ENCODE measurements at places on chromosomes 4 and X.

GRCh38 chrX:38108364-38108763 lies 102.0 kb downstream of the SYTL5 start:
- DNase-seq: no peak

GRCh38 chr4:54281054-54281766 lies 52.1 kb downstream of the PDGFRA start:
- peak; percentile 93 for DNase-seq

DNA sequence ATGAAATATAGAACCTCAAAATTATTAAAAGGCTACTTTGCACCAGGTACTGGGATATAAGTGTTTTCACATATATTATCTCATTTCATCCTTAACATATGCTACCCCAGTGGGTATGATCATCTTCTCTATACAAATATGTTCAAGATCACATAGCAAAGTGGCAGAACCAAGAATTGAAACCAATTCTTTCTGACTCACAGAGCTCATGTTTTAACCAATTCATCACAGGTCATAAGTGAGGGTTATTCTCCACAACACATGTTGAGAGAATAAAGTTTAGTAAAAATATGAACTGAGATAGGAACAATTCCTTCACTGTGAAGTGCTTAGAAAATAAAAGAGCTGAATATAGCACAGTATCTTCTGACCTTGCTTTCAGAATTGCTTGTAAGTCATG lies 442.9 kb upstream of the RASGEF1B start:
- no peak for DNase-seq

GRCh38 chr4:150238591-150238990 lies 160.3 kb downstream of the DCLK2 start:
- DNase-seq: no peak

DNA sequence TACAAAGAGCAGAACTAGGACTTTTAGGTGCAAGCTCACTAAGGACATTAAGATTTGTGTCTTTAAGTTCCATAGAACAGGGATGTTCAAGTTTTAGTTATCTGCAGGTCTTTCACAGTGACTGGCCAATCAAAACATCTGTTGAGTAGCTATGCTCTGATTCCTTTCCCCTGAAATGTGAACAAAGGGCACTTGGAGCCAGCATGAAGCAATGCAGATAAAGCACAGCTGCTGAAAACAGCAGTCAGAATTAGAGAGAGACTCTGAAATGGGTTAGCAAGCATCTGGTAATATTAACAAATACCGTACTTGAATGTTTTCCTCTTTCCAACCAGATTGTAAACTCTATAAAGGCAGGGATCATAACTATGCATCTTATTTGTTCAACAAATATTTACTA lies 276.9 kb downstream of the RAB28 start:
- DNase-seq: no peak

- peak; percentile 17 for DNase-seq
Measured at GRCh38 chr4:173450281-173450680, 51.4 kb upstream of the SCRG1 start.

GRCh38 chrX:111339212-111339611 lies 68.9 kb upstream of the CAPN6 start:
- no peak for DNase-seq

DNA sequence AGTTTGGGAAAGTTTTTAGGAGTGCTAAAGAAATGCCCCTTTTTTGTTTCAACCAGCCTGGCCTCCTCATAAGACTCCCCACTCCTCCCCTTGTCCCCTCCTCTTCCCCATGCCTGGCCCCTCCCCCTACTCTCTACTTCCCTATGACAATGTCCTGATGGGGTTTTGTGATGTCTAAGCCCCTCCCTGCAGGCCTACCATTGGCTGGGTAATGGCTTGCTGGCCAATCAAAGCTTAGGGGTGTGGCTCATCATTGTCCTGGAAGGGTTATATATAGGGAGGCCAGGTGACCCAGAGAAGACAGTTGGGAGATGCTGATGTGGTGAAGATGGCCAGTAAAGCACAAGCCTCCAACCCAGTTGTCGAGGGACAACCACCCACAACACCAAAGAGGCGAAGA lies 48.2 kb upstream of the PASD1 start:
- no peak for DNase-seq

GRCh38 chr4:10734697-10735096 lies 50.1 kb upstream of the CLNK start:
- DNase-seq: no peak
